Spinal cord (tissue), 10 donors: ENCODE measurements at places on chromosomes 1 and 21. TPM values are rescaled to one million over a fixed set of nuclear protein-coding genes. Genes with fewer than 3 reads are reported as not detected.

GRCh38 chr21:25925936-25926335, 191.2 kb downstream of the GABPA start:
- H3K4me1 ChIP-seq = peaks cover 7% of the 10 kb centered on the region
- no peak for DNase-seq
- H3K36me3 ChIP-seq = no peaks in the 10 kb centered on the region
- H3K27ac ChIP-seq = no peak overlapping the region
- no peaks in the 10 kb centered on the region for H3K27me3 ChIP-seq
- no peak overlapping the region for H3K4me3 ChIP-seq

- no peak for DNase-seq
- no peak overlapping the region for H3K4me3 ChIP-seq
- H3K36me3 ChIP-seq = peaks cover 42% of the 10 kb centered on the region
Measured at GRCh38 chr1:40299366-40300248, 17.5 kb downstream of the COL9A2 start.

GRCh38 chr1:31705080-31705866, 1.5 kb upstream of the COL16A1 start:
- H3K36me3 ChIP-seq = no peaks in the 10 kb centered on the region
- peak overlapping the region; percentile 5 for H3K4me3 ChIP-seq
- H3K27ac ChIP-seq = peak overlapping the region; percentile 92
- no peak for DNase-seq
- peaks cover 75% of the 10 kb centered on the region for H3K4me1 ChIP-seq

DNA sequence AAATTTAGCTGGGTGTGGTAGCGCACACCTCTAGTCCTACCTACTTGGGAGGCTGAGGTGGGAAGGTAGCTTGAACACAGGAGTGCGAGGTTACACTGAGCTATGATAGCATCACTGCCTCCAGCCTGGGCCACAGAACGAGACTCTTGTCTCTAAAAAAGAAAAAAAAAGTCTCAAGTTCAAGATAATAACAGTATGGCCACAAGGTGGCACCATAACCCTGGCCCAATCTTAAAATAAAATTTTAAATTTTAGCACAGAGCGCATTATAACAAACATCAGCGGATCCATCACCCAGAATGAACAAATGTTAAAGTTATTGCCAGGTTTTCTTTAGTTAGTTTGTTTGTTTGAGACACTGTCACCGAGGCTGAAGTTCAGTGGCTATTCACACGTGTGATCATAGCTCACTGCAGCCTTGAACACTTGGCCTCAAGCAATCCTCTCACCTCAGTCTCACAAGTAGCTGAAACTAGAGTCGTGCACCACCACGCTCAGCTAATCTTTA, 2.9 kb upstream of the HTR6 start:
- H3K36me3 ChIP-seq = peaks cover 18% of the 10 kb centered on the region
- no peak overlapping the region for H3K4me3 ChIP-seq
- peaks cover 40% of the 10 kb centered on the region for H3K4me1 ChIP-seq
- no peak overlapping the region for H3K27ac ChIP-seq

GRCh38 chr1:243433737-243434370, 178.0 kb downstream of the SDCCAG8 start:
- no peak overlapping the region for H3K27ac ChIP-seq
- DNase-seq = no peak
- H3K27me3 ChIP-seq = no peaks in the 10 kb centered on the region
- peaks cover 6% of the 10 kb centered on the region for H3K4me1 ChIP-seq
- no peak overlapping the region for H3K4me3 ChIP-seq

DNA sequence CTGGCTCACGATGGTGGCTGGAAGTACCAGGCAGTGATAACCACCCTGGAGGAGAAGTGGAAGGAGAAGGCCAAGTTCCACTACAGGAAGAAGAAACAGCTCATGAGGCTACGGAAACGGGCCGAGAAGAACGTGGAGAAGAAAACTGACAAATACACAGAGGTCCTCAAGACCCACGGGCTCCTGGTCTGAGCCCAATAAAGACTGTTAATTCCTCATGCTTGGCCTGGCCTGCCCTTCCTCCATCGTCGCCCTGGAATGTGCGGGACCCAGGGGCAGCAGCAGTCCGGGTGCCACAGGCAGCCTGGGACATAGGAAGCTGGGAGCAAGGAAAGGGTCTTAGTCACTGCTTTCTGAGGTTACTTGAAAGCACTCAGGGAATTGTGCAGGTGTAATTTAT, 10.8 kb downstream of the IL24 start:
- peaks cover 23% of the 10 kb centered on the region for H3K27me3 ChIP-seq
- no peak for DNase-seq
- no peak overlapping the region for H3K27ac ChIP-seq
- H3K4me1 ChIP-seq = peaks cover 7% of the 10 kb centered on the region
- H3K36me3 ChIP-seq = no peaks in the 10 kb centered on the region

- no peak overlapping the region for H3K27ac ChIP-seq
- no peak overlapping the region for H3K4me3 ChIP-seq
- no peaks in the 10 kb centered on the region for H3K4me1 ChIP-seq
- no peaks in the 10 kb centered on the region for H3K27me3 ChIP-seq
Measured at GRCh38 chr1:239939602-239940001, 152.1 kb upstream of the FMN2 start.

GRCh38 chr1:206679738-206680211, 4.9 kb upstream of the MAPKAPK2 start:
- no peak overlapping the region for H3K27ac ChIP-seq
- H3K4me1 ChIP-seq = peaks cover 7% of the 10 kb centered on the region
- no peak for DNase-seq
- no peaks in the 10 kb centered on the region for H3K36me3 ChIP-seq

DNA sequence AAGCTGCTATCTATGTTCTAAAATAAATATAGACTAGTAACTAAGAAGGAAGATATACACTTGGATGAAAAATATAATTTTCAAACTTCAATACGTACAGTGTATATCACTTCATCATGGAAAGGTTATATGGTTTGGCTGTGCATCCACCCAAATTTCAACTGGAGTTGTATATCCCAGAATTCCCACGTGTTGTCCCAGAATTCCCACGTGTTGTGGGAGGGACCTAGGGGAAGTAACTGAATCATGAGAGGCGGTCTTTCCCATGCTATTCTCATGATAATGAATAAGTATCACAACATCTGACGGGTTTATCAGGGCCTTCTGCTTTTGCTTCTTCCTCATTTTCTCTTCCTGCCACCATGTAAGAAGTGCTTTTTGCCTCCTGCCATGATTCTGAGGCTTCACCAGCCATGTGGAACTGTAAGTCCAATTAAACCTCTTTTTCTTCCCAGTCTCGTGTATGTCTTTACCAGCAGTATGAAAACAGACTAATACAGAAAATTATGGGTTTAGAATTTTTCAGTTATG, 10.7 kb downstream of the NEGR1 start:
- no peak for DNase-seq
- H3K27me3 ChIP-seq = no peaks in the 10 kb centered on the region
- no peaks in the 10 kb centered on the region for H3K4me1 ChIP-seq
- no peak overlapping the region for H3K4me3 ChIP-seq

- H3K4me3 ChIP-seq = no peak overlapping the region
- DNase-seq = no peak
- H3K27ac ChIP-seq = no peak overlapping the region
Measured at GRCh38 chr1:242770366-242770765, 245.9 kb upstream of the PLD5 start.

GRCh38 chr21:42569732-42570301, 56.2 kb downstream of the SLC37A1 start:
- DNase-seq = no peak
- H3K4me1 ChIP-seq = peaks cover 32% of the 10 kb centered on the region
- peak overlapping the region; percentile 57 for H3K27ac ChIP-seq
- H3K27me3 ChIP-seq = no peaks in the 10 kb centered on the region
- H3K36me3 ChIP-seq = peaks cover 67% of the 10 kb centered on the region

DNA sequence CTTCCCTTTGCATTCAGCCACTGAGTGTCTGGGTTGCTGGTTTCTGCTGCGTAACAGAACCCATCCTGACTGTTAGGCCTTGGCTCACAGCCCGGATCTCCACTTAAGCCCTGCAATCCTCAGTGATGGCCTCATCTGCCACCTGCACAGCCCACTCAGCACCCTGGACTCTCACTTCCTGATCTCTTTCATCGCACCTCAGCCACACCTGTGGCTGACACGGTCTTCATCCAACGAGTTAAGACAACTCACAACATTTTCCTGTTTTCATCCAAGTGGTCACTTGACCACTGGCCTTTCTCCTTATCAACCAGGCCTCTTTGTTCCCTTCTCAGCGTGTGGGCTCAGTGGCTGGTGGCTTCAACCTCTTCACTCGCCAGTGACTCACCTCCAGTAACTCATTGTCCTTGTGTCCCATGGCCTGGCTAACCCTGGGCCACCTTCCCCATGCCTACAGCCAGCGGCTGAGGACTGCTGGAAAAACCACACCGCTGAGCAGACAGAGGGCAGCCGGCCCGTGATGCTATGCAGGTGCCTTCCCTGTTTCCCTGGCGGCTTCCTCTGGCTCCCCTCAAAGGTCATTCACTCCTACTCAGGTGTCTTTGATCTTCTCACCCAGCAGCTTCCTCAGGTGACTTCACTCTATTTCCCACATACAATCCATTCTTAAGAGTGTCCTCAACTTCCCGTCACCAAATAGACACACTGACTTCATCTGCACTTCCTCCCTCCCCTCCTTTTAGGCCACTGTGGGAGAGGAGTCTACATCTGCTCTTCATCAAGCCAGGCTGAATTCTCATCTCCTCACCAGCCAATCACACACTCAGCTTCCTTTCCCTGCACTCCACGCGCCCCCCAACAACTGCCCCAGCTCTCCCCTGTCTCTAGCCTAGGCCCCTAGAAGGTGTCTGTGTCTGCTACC, 19.9 kb upstream of the EDN2 start:
- H3K4me3 ChIP-seq = no peak overlapping the region
- no peak overlapping the region for H3K27ac ChIP-seq
- peaks cover 4% of the 10 kb centered on the region for H3K36me3 ChIP-seq
- peaks cover 21% of the 10 kb centered on the region for H3K4me1 ChIP-seq
- H3K27me3 ChIP-seq = no peaks in the 10 kb centered on the region

GRCh38 chr1:215282557-215282956, 200.0 kb downstream of the KCNK2 start:
- H3K27me3 ChIP-seq = no peaks in the 10 kb centered on the region
- no peaks in the 10 kb centered on the region for H3K4me1 ChIP-seq

Gene CLCNKB
- total RNA-seq = 1.9 TPM

Gene CFAP141
- total RNA-seq = 0.66 TPM

Gene TSPEAR
- 0.66 TPM for total RNA-seq

Gene RGS7
- 9.5 TPM for total RNA-seq

Gene FTCD
- total RNA-seq = 0.50 TPM

Gene LRRC8D
- 29.3 TPM for total RNA-seq

Gene BEND5
- 9.1 TPM for total RNA-seq
